Activated naive CD4-positive, alpha-beta T cell treated with anti-CD3 and anti-CD28 coated beads for 36 hours (primary cell): ENCODE measurements at places on chromosomes 12 and 14. TPM values are rescaled to one million over a fixed set of nuclear protein-coding genes. Genes with fewer than 3 reads are reported as not detected.

Gene EIF2S1
- total RNA-seq: 196 TPM

Gene PAX9
- total RNA-seq: not detected

DNA sequence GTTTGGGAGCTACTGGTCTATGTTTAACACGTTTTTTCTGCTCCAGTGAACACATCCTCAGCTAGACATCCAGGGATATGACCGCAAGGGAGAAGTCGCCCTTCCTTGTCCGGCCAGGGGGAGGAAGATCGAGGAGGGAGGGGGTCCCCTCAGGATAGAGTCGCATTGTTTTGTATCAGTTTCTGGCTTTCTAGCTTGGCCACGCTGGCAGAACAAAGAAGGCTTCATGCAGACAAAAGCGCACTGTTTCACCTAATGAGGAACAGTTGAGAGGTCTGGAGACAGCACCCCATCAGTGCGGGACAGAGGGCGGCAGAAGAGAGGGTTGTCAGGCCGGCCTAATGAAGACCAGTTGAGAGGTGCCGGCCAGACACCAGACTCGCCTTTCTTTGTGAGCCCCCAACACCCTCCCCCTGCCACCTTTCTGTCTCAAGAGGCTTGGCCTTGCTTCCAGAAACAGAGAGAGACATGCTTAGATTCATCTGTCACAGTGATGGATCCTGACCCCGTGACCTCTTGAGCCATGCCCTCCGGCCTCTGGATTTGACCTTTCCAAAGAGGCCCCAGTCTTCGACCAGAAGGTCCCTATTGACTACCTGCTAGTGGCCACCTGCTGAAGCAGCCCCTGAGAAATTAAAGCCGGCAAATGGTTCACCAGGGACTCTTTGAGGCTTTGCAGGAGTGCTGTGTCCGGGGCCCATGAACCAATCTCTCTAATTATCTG, 254.7 kb upstream of the TBX3 start:
- no peak overlapping the region for H3K27ac ChIP-seq
- H3K4me3 ChIP-seq: no peak overlapping the region
- H3K36me3 ChIP-seq: no peaks in the 10 kb centered on the region
- no peaks in the 10 kb centered on the region for H3K27me3 ChIP-seq
- no peaks in the 10 kb centered on the region for H3K4me1 ChIP-seq

- no peaks in the 10 kb centered on the region for H3K36me3 ChIP-seq
- no peaks in the 10 kb centered on the region for H3K4me1 ChIP-seq
- peaks cover 5% of the 10 kb centered on the region for H3K27me3 ChIP-seq
These were observed 25.5 kb upstream of the DTX1 start for GRCh38 chr12:113030875-113031525.

Gene TBX5
- total RNA-seq: not detected

DNA sequence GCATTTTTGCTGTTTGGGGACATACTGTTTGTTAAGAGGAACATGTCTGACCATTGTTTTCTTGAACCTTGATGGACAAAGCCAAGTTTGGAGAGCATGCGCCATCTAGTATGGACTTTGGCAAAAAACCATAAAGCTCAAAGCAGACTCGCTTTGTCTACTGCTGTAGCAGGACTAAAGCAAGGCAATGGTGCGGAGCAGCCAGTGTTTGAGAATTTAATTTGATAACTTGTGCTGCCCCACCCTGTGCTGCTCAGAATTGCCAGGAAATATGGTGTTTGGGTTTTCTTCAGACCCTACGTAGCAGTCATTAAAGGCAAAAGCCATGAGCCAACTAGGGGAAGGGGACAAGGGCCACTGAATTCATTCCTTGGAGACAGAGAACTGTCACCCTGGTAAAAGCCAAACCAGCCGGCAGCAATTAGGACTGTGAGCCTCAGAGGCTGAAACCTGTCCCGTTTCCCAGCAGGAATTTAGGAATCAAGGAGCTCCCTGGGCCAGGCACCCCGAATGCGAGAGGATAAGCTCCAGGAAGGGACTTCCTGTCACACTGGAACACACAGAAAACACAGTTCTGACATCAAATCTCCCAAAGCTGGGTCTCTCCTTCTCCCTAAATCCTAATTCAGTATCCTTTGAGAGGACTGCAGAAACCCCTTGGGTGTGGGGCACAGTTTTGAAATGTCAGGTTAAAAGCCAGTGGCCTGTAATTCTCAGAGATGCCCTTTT, 1.1 kb downstream of the AVIL start:
- no peak for DNase-seq
- H3K36me3 ChIP-seq: peaks cover 2% of the 10 kb centered on the region
- H3K4me1 ChIP-seq: no peaks in the 10 kb centered on the region
- no peaks in the 10 kb centered on the region for H3K27me3 ChIP-seq
- H3K4me3 ChIP-seq: no peak overlapping the region

DNA sequence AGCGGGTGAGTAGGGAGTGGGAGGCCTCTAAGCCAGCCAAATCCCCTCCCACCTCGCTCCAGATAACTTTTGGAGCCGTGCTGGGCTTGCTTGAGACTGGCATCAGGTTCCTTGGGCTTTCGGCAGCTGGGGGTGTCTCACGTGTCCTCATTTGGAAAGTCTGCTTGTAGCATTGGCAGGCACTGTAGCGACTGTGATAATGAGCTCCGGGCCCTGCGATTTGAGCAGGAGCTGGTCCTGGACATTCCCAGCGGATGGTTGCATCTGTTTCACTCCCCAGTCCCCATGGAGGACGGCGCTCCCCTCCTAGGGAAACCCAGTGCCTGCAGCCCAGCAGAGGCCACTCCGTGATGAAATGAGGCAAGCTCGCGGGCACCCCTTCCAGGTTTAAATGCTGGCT, 49.4 kb downstream of the DGLUCY start:
- no peak overlapping the region for H3K4me3 ChIP-seq
- H3K36me3 ChIP-seq: peaks cover 18% of the 10 kb centered on the region
- no peaks in the 10 kb centered on the region for H3K4me1 ChIP-seq
- H3K27me3 ChIP-seq: no peaks in the 10 kb centered on the region
- no peak overlapping the region for H3K27ac ChIP-seq
- DNase-seq: no peak

DNA sequence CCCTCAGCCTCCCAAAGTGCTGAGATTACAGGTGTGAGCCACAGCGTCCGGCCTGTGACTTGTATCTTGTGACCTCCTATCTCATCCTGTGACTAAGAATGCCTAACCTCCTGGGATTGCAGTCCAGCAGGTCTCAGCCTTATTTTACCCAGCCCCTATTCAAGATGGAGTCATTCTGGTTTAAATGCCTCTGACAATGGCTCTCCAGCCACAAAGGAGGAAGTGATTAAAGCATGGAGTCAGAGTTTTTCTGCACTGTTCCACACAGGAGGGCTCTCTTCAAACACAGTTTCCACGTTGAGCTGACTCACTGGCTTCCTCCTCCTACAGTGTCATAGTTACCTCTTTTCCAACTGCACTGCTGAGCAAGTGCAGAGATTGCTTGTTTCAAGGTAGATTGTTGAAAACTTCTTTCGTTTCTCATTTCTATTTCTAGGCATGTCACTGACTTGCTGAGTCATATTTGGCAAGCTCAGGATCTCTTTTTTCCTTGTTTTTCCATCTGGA, 383.8 kb downstream of the PCNX1 start:
- peaks cover 16% of the 10 kb centered on the region for H3K4me1 ChIP-seq
- H3K27ac ChIP-seq: no peak overlapping the region
- H3K4me3 ChIP-seq: no peak overlapping the region
- no peaks in the 10 kb centered on the region for H3K36me3 ChIP-seq
- H3K27me3 ChIP-seq: no peaks in the 10 kb centered on the region

Gene SOX5
- 0.41 TPM for total RNA-seq

Gene RPGRIP1
- not detected for total RNA-seq

GRCh38 chr14:100737526-100737925, 10.8 kb downstream of the DLK1 start:
- H3K36me3 ChIP-seq: no peaks in the 10 kb centered on the region
- H3K4me1 ChIP-seq: no peaks in the 10 kb centered on the region
- H3K27me3 ChIP-seq: peaks cover 3% of the 10 kb centered on the region
- H3K27ac ChIP-seq: no peak overlapping the region

- no peaks in the 10 kb centered on the region for H3K4me1 ChIP-seq
- H3K4me3 ChIP-seq: no peak overlapping the region
- H3K27me3 ChIP-seq: no peaks in the 10 kb centered on the region
These were observed 146.8 kb downstream of the TMTC2 start for GRCh38 chr12:82833481-82833880.

- no peak overlapping the region for H3K4me3 ChIP-seq
- H3K4me1 ChIP-seq: no peaks in the 10 kb centered on the region
- H3K27ac ChIP-seq: no peak overlapping the region
- H3K27me3 ChIP-seq: peaks cover 1% of the 10 kb centered on the region
These were observed 96.5 kb upstream of the VASH1 start for GRCh38 chr14:76664790-76665189.

- no peak overlapping the region for H3K4me3 ChIP-seq
- DNase-seq: peak; percentile 70
- no peaks in the 10 kb centered on the region for H3K27me3 ChIP-seq
- no peak overlapping the region for H3K27ac ChIP-seq
These were observed 29.7 kb upstream of the NR2C1 start for GRCh38 chr12:95102916-95103671.

Gene CD69
- 150 TPM for total RNA-seq

Gene RIMKLB
- 5.2 TPM for total RNA-seq

GRCh38 chr14:61341275-61342206, 20.2 kb downstream of the PRKCH start:
- H3K27ac ChIP-seq: peak overlapping the region; percentile 97
- H3K27me3 ChIP-seq: no peaks in the 10 kb centered on the region
- no peak for DNase-seq
- H3K36me3 ChIP-seq: peaks cover 35% of the 10 kb centered on the region
- peak overlapping the region; percentile 22 for H3K4me3 ChIP-seq

GRCh38 chr14:66247662-66248193, 238.4 kb upstream of the CCDC196 start:
- no peak overlapping the region for H3K27ac ChIP-seq
- H3K36me3 ChIP-seq: no peaks in the 10 kb centered on the region
- H3K27me3 ChIP-seq: peaks cover 2% of the 10 kb centered on the region
- no peak for DNase-seq
- no peak overlapping the region for H3K4me3 ChIP-seq

GRCh38 chr14:35438910-35439713, 34.6 kb upstream of the NFKBIA start:
- no peak for DNase-seq
- no peaks in the 10 kb centered on the region for H3K27me3 ChIP-seq

Gene MAP1LC3B2
- 1.2 TPM for total RNA-seq

- peaks cover 5% of the 10 kb centered on the region for H3K36me3 ChIP-seq
These were observed 141.9 kb downstream of the CRADD start for GRCh38 chr12:93819050-93819491.

GRCh38 chr12:19960527-19960926, 407.8 kb upstream of the PDE3A start:
- H3K36me3 ChIP-seq: no peaks in the 10 kb centered on the region
- DNase-seq: no peak
- no peak overlapping the region for H3K27ac ChIP-seq
- no peaks in the 10 kb centered on the region for H3K4me1 ChIP-seq
- no peaks in the 10 kb centered on the region for H3K27me3 ChIP-seq
- no peak overlapping the region for H3K4me3 ChIP-seq

- H3K4me1 ChIP-seq: peaks cover 9% of the 10 kb centered on the region
- peaks cover 19% of the 10 kb centered on the region for H3K27me3 ChIP-seq
- no peaks in the 10 kb centered on the region for H3K36me3 ChIP-seq
These were observed at the start of gene ARHGEF25 for GRCh38 chr12:57611108-57611826. Gene ARHGEF25 (plus strand): TSS chr12:57611435. CDS start chr12:57611895, 460 bp downstream.

DNA sequence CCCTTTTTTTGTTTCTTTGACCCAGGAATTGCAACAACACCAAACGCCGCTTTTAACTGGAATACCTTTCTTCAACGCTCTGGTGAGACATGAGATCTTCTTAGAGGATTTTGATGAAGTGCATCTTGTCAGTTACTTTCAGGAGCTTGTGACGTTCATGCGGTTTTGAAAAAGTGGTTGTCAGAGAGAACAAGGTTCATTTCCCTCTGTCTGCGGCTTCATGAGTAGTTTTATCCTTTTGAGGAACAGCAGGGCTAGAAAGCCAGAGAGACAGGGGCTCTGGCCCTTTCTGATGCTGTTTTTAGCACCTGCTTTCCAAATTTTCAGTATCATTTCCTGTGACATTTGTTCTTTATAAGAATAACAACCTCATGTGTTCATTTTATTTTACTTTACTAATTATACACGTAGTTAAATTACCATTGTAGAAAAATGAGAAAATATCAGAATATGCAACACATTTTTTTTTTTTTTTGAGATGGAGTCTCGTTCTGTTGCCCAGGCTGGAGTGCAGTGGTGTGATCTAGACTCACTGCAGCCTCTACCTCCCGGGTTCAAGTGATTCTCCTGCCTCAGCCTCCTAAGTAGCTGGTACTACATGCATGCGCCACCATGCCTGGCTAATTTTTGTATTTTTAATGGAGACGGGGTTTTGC, 61.8 kb downstream of the GLT1D1 start:
- H3K4me1 ChIP-seq: peaks cover 30% of the 10 kb centered on the region
- no peak overlapping the region for H3K4me3 ChIP-seq

GRCh38 chr12:39835517-39836489, 216.2 kb upstream of the ABCD2 start:
- H3K27me3 ChIP-seq: no peaks in the 10 kb centered on the region
- no peaks in the 10 kb centered on the region for H3K4me1 ChIP-seq
- no peak overlapping the region for H3K4me3 ChIP-seq
- H3K36me3 ChIP-seq: no peaks in the 10 kb centered on the region
- no peak overlapping the region for H3K27ac ChIP-seq

DNA sequence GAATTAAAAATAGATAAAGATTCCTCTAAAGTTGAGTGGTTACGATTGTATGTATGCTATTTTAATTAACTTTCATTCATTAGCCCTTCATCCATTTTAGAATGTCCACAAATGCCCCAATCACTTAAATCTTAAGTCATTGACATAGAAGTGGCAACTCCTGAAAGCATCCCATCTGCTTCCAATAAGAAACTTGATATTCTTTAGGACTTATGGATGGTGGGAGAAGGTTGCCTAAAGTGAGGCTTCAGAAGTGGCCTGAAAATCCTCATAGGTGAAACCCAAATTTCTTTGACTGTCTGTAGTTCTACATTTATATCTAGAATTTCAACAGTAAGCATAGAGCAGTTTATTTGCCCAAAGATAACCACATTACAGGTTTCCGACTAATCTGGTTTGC, 161.7 kb upstream of the HMGA2 start:
- peaks cover 10% of the 10 kb centered on the region for H3K4me1 ChIP-seq
- DNase-seq: no peak
- no peaks in the 10 kb centered on the region for H3K36me3 ChIP-seq
- no peak overlapping the region for H3K27ac ChIP-seq
- peaks cover 29% of the 10 kb centered on the region for H3K27me3 ChIP-seq

Gene EIF2B2
- total RNA-seq: 64.8 TPM

- no peaks in the 10 kb centered on the region for H3K36me3 ChIP-seq
- H3K27me3 ChIP-seq: peaks cover 6% of the 10 kb centered on the region
- no peak for DNase-seq
These were observed 41.8 kb downstream of the NTF3 start for GRCh38 chr12:5473783-5474116.

Gene TAS2R13
- not detected for total RNA-seq
